GM12864 (cell line): ENCODE measurements at places on chromosomes 2 and 18.

GRCh38 chr2:102241616-102242305 is 54.9 kb downstream of the IL1RL2 start:
- no peak for DNase-seq

DNA sequence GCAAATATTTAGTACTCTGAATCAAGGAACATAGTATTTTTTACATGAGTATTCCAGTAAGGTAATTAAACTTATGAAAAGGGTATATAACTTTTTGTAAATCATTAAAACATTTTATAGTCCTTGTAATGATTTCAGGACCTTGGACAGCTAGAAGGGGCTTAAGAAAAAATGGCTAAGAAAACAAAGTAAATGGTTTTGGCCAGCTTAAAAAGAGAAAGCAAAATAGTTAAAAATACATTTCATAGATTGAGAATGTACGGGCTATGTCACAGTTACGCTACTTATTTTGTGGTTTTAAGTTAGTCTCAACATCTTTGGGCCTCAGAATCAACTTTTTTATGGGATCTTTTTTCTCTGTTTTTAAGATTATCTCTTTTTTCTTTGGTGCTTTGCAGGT is 26.7 kb downstream of the POLI start:
- DNase-seq = no peak

DNA sequence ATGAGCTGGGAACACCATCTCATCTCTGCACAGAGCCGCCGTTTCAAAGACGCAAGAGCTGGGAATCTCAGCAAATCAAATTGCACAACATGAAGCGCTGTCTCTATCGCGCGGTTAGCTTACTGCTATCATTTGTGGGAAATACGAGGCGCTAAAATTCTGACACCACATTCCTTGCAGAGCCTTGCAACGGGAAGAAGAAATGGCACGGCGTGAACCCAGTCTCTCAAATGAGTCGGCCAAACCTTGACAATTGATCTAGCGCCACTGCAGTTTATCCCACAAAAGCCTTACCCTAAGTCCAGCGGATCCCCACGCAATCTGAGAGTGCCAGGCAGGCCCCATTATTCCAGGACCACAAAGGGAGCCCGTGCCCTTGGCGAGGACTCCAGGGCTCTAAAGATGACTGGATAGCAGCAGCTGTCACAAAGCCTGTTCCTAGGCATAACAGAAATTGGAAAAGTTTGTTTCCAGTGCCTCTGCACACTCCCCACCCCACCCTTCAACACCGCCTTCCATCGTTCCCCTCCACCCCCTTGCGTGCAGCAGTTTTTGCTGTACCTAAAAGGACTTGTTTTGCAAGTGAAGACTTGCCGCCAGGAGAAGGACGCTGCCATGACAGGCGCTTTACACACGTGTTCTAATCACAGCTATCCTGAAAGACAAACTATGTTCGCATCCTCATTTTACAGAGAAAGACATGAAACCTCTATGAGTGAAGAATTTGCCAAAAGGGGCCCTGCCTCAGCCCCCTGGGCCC is 252.4 kb downstream of the EIPR1 start:
- no peak for DNase-seq

- no peak for DNase-seq
Measured at GRCh38 chr2:159146996-159147666, 139.4 kb downstream of the WDSUB1 start.

DNA sequence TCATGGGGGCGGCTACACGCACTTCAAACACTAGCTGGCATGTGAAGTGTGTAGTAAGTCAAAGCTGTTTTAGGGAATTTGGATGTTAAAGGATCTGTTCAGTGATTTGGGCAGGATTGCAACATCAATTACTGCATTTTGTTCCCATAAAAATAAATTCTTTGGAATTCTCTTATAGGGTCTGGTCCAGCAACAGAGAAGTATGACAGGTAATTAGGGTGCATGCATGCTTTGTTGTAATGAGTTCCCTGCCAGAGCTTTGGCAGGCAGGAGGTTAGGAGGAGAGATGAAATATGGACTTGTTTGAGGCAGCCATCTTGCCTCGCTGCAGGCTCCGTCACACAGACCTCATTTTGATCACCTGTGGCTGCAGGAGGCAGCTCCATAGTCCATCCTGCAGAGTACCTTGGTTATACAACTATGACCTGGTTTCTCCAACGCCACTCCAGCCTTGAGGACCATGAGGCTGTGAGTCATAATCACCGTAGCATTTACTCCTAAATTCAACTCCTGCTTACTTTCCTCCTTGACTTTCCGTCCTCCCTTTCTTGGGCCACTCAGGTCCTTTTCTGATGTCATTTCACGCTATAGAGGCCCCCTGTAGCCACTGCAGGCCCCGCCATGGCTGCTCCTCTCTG is 26.5 kb upstream of the EML4 start:
- no peak for DNase-seq

DNA sequence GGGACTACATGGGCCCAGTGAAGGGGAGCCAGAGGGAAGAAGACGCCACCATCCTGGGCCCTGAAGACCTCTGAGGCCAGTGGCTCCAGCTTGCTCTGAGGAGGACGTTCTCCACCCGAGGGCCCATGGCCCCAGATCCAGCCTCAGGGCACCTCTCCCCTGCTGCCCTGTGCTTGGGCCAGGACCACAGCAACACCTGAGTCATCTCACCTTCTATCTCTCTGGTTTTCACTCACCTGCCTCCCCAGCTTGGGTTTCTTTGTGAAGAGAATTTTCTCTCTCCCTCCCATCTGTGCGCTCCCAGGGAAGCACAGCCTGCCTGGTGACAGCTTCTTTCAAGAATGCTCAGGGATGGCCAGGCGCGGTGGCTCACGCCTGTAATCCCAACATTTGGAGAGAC is 19.8 kb downstream of the ZFP36L2 start:
- DNase-seq = no peak

GRCh38 chr2:196233021-196233804 is 61.8 kb upstream of the STK17B start:
- no peak for DNase-seq
